ENCODE measurements at places on chromosomes 7 and 10. TPM values are rescaled to one million over a fixed set of nuclear protein-coding genes. Genes with fewer than 3 reads are reported as not detected.

- no peak for DNase-seq
These were observed 49.2 kb downstream of the RHOBTB1 start for GRCh38 chr10:60894786-60895185.

GRCh38 chr10:43867113-43867512 is 218.4 kb upstream of the ZNF32 start:
- no peak for DNase-seq

DNA sequence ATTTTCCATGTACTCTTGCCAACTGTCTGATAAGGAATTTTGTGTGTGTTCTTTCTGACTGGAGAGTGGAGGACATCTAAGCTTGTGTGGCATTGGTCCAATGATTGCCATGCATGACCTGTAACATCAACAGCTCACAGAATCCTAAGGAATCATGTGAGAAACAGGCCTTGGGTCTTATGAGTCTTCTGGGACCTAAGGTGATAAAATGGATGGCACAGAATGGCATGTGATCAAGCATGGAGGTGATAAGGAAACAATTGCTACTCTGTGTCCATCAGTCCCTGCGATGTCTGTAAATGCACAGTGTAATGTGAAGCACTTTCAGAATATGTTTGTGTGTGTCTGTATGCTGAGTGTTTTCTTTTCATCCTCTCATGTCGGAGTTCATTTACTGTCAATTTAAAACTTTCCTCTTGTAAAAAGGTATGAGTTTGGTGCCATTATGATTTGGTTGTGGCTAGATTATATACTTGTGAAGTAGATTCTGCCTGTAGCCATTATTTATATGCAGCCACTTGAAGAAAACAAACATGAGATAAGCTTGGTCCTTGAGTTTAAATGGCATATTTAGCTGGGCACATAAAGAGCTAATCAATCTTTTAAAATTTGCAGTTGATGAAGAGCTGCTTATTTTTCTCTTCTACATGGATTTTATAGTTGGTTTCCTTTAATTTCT is 127.5 kb downstream of the VPS50 start:
- DNase-seq = no peak

- no peak for DNase-seq
These were observed 28.9 kb downstream of the OAT start for GRCh38 chr10:124389613-124390361.

- no peak for DNase-seq
These were observed 62.7 kb downstream of the CALML3 start for GRCh38 chr10:5587151-5588079.

GRCh38 chr7:68258609-68259008 is 1262.0 kb downstream of the TYW1 start:
- no peak for DNase-seq

DNA sequence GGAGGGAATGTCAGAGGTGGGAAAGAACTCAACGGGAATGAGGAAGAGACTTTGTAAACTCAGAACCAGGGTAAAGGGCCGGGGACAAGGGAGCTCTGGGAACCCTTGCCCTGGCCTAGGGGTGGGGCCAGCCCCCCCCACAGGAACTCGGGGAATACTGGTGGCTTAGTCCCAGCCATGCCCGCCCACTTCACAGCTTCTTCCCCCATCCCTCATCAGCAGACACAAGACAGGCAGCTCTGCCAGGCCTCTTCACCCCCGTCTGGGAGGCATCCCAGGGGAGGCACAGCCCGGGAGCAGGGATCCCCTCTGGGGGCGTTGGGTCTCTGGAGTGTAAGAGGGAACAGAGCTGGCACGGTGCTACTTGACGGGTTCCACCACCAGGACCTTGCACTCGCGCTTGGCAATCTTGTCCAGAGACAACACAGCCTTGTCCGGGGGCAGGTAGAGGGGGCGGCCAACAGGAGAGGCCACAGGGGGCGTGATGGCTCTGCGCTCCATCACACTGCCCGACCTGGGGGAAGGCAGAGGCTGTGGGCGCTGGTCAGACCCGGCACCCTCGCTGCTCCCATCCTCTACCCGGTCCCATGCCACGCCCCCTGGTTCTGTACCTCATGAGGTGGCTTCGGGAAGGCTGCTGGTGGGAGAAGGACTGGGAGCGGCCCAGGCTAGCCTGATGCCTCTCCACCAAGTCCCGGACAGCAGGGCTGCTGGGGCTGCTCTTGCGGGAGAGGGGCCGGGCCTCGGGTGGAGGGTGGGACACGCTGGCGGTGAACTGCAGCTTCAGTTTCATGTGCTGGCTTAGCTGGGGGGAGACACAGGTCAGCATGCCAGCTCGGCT is 3.7 kb downstream of the TRAPPC14 start:
- no peak for DNase-seq

DNA sequence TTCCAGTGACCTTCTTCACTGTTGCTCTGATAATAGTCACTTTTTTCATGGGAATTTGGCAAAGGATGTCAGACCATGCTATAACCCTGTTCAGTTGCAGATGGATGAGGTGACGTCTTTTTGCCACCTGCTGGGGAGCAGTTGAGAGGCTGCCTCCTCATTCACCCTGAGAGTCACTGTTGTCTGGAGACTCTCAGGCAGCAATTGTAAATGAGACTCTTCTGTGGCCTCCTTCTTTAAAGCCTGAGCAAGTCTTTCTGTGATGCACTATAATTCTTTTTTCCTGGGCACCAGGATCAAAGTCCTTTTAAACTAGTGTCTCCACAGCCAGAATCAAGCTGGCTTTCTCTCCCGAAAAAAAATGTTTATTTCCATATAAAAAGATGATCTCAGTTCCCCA is 345.1 kb downstream of the ARL4A start:
- DNase-seq = no peak

- peak; percentile 8 for DNase-seq
These were observed 31.3 kb upstream of the FOXL3 start for GRCh38 chr7:258476-259190.

DNA sequence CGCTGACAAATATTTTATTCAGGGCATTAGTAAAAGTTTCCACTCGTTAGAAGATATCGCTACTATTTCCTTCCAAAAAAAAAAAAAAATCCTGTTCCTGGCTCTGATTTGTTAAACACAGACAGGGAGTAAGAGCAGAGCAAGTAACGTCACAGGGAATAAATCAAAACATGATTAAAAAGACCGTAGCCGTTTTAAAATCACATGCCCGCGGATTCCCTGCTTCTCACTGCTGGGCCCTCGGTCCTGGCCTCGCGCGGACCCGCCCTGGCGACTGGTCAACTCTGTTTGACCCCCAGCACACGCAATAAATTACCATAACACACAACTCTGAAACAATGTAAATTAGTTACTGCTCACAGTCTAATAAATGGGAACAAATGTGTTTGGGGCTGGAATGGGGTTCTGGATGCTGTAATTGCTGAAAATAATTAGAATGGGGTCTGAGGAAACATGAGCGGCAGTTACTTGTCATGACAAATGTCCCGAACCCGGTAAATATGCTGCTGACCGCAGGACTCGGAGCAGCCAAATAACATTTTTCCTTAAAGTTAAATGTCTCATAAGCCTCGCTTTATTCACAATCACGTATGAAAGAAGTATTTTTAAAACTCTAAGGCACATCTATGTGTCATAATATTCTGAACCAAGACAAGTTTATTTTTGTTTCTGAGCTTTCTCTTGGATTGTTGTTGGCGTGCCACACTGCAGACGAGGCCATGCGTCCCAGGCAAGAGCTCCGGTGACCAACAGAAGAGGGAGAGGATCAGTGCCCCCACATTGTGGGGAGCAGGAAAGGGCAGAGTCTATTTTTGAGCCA is 17.9 kb downstream of the EBF3 start:
- no peak for DNase-seq

GRCh38 chr10:77702166-77702565 is 64.6 kb upstream of the KCNMA1 start:
- no peak for DNase-seq

GRCh38 chr7:151687523-151688235 is 168.0 kb upstream of the RHEB start:
- no peak for DNase-seq

DNA sequence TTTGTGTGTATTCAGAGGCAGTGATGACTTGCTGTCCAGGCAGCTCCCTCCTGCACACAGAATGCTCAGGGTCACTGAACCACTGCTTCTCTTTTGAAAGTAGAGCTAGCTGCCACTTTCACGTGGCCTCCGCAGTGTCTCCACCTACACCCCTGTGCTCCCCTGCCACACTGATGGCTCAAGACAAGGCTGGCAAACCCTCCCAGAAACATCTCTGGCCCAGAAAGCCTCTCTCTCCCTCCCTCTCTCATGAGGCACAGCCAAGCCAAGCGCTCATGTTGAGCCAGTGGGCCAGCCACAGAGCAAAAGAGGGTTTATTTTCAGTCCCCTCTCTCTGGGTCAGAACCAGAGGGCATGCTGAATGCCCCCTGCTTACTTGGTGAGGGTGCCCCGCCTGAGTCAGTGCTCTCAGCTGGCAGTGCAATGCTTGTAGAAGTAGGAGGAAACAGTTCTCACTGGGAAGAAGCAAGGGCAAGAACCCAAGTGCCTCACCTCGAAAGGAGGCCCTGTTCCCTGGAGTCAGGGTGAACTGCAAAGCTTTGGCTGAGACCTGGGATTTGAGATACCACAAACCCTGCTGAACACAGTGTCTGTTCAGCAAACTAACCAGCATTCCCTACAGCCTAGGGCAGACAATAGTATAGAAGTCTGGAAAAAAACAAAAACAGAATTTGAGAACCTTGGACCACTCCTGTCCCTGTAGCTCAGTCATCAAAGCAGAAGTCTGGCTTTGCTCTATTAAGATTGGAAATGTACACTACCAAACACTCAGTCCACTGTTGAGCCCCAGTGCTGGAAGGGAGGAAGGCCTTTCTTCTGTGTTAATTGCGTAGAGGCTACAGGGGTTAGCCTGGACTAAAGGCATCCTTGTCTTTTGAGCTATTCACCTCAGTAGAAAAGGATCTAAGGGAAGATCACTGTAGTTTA is 15.8 kb downstream of the SCD start:
- DNase-seq = no peak

DNA sequence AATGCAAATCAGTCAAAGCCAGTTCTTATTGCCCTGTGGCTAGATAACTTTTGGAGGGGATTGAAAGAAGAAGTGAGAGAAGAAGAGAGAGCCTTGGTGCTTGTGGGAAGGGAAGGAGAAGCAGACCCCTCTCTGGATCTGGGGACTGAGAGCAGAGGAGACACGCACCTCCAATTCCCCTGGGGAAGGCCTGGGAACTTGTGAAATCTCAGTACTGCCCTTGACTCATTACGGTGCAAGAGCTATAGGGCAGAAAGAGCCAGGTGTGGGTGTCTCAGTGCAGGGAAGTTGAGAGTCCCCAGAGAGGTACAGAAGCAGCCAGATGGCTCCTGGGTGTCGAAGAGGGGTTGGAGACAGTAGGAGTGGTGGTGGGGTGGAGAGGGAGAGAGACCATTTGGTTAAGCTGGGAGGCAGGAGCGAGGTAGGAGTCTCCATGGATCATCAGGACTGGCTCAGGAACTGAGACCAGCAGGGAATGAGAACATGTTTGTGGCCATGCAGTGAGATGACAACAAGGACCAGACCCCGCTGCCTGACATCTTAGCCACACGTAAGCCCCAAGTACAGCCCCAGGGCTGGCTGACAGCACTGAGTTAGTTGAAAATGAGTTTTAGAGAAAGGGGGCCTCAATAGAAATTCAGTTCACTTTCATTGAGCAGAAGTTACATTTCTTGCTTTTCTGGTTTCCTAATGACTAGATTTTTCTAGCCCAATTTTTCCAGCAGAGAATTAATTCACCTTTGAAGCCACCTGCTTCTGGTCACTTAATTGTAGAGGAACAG is 238.2 kb downstream of the BUB3 start:
- DNase-seq = no peak

DNA sequence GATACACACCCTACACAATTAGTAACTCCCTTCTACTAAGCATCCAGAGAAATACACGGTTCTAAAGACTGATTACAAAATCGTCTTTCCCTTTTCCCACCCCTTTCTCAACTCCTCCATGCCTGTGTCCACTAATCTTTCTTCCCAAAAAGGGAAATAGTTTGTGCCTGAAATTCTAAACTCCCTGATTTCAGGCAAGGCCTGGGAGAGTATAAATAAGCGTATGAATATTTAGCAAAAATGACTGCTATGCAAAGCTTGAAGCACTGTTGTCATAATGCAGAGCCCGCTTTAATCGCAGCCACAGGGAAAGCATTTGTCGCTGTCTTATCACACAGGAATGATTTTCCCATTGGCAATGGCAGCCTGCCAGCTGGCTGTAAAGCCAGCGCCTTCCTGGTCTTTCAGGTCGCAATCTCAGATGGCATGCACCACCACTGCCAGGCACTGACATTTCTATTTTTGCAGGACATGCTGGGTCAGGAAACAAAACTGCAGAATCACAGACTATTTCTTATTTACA is 142.9 kb upstream of the PCGF5 start:
- DNase-seq = peak; percentile 53

DNA sequence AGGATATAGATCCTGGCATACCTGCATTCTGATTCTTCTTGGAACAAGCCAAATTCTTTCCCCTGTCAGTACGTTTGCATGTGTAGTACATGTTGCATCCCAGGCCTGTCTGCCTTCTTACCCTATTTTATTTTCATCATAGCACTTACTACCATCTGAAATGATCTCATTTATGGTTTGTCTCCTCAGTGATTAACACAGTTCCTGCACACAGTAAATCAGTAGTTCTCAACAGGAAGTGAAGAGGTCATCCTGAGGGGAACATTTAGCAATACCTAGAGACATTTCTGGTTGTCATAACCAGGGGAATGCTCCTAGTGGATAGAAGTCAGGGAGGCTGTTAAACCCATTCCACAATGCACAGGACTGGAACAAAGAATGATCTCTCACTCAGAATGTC is 38.2 kb upstream of the SLC26A4 start:
- no peak for DNase-seq

GRCh38 chr10:129847741-129848483 is 116.2 kb downstream of the EBF3 start:
- DNase-seq = no peak

DNA sequence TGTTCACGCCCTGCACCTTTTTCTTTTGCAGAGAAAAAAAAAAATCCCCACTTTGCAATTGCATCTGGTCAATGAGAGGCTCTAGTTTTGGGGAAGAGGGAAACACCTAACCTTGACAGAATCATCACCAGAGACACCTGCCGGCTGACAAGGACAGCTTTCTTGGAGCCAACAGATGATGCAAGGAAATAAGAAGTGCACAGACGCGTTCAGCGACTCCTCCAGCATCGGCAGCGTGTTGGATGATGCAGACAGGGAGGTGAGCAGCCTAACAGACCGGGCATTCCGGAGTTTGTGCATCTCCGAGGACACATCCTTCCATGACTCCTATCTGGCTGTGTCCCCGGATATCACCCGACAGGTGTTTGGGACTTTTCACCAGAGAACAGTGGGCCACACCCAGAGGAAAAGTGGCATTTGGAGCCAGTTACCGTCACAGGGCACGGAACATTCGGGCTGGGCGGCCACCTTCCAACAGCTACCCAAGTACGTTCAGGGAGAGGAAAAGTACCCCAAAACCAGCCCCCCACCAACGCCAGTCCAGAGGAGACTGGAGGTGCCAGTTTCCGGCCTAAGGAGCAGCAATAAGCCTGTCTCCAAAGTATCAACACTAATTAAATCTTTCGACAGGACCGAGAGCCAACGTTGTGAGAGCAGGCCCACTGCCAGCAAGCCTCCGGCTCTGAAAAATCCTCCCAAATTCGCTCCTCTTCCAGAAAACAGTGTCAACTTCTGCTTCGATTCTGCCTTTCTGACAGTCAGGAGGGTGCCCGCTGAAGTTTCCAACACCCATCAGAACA is 23.6 kb downstream of the C10orf71 start:
- no peak for DNase-seq

NODAL gene
- not detected for total RNA-seq

AGAP4 gene
- total RNA-seq = 40.7 TPM

ATRNL1 gene
- 39.6 TPM for total RNA-seq

ERVW-1 gene
- total RNA-seq = 0.24 TPM

MYOZ1 gene
- total RNA-seq = 1.7 TPM

GPR22 gene
- total RNA-seq = not detected

CUBN gene
- 1.5 TPM for total RNA-seq

INPP5A gene
- total RNA-seq = 41.8 TPM

EN2 gene
- not detected for total RNA-seq

CPA4 gene
- 4.1 TPM for total RNA-seq
